ENCODE measurements at places on chromosomes 12 and 14.

- no peak for DNase-seq
These were observed 40.5 kb downstream of the ESR2 start for GRCh38 chr14:64253672-64254071.

- DNase-seq: no peak
These were observed 3.5 kb upstream of the PTPN6 start for GRCh38 chr12:6947615-6948014.

- DNase-seq: no peak
These were observed at the start of gene BEGAIN for GRCh38 chr14:100587086-100587762. Gene BEGAIN (minus strand): TSS chr14:100587417. CDS start chr14:100587290, 127 bp downstream.

DNA sequence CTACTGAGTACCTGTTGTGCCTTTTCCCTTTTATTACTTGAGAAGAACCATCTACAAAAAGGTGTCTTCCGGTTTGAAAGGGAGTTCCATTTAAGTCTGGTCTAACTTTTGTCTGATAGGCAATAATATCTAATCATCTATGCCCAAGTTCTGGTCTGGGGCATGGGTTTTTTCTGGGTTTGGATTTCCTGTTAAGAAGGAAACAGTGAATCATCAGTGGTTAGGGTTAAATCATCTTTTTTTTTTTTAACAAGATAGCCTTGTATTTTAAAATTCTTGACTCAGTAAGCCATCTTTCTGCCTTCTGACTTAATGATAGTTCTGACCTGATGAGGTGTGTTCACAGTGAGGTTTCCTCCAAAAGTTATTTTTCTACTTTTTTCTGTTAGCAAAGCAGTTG lies 29.3 kb upstream of the CPNE8 start:
- no peak for DNase-seq

DNA sequence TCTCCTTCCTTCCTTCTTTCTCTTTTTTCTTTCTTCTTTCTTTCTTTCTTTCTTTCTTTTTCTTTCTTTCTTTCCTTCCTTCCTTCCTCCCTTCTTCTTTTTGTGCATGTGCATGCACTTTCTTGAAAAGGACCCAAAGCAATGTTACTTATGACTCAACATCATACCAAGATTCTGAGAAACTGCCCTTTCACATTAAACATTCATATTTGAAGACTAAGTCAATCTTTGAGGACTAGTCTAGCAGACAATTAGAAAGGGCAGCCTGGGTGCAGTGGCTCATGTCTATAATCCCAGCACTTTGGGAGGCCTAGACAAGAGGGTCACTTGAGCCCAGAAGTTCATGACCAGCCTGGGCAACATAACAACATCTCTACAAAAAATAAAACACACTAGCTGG lies 212.8 kb upstream of the KITLG start:
- no peak for DNase-seq

- no peak for DNase-seq
These were observed 7.4 kb upstream of the CCDC88C start for GRCh38 chr14:91424813-91425530.

- peak; percentile 64 for DNase-seq
These were observed 741 bp upstream of the CRIP2 start for GRCh38 chr14:105473677-105474482.

GRCh38 chr14:22646570-22647254 lies 2.6 kb upstream of the OR6J1 start:
- DNase-seq: no peak

- no peak for DNase-seq
These were observed 13.4 kb upstream of the NT5DC3 start for GRCh38 chr12:103854372-103854973.

- peak; percentile 64 for DNase-seq
These were observed 1098.7 kb downstream of the BCL11B start for GRCh38 chr14:98173305-98173704.

- DNase-seq: no peak
These were observed 115.0 kb downstream of the BTG1 start for GRCh38 chr12:92030618-92031017.

- no peak for DNase-seq
These were observed 183.4 kb downstream of the ESR2 start for GRCh38 chr14:64110802-64111201.

DNA sequence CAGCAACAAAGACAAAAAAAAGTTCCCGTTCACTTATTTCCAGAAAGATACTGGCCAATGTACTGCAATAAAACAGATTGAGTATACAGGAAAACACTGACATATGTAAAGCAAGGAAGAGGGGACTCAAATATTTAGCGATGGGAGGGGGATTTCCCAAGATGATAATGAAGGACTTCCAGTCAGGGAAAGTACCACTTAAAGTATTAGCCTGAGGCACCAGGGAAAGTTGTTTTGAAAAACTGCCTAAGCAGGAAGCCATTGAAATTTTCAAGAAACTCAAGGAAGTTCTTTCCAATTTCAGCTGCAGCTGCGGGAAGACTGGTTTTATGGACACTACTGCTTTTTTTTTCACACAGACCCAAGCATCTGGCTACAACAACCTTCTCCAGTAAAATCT lies 1007.4 kb upstream of the NOVA1 start:
- DNase-seq: no peak

DNA sequence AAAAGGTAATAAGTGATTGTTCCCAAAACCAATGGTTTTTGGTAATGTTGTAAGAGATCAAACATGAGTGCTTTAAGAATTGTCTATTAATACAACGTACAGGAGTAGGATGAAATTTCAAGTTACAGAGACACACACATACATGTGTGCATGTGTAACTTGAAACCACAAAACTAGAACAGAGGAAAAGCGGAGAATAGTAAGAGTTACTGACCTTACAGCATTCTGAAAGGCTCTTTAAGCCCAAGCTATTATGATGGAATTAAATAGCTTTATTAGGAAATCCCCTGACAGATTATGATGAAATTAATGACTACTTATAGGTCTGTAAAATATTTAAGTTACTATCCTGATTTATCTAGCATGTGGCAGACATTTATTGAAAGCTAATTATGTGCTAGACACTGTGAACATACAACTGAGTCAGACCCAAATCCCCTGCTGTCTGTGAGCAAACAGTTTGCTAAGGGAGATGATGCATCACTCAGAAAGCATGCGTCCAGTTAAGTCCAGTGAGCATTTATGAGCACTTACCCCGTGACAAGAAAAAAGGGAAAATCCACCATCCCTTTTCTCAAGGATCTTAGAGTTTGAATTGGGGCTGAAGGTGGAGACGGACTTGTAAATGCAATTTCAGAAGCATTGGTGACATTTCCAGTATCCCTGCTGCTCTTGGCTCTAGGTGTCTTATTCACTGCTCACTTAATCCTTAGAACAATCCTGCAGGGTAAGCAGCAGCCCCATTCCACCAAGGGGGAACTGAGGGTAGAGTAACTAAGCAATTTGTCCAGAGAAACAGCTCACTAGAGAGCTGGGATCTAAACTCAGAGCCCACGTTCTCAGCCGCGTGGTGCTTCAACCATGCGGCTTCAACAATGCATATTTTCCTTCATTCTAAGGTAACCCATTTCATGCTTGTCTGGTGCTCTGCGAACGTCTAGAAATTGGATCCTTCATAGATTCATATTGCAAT lies 117.4 kb downstream of the EML1 start:
- no peak for DNase-seq

- DNase-seq: no peak
These were observed 60.4 kb upstream of the SGPP1 start for GRCh38 chr14:63788011-63788933.

DNA sequence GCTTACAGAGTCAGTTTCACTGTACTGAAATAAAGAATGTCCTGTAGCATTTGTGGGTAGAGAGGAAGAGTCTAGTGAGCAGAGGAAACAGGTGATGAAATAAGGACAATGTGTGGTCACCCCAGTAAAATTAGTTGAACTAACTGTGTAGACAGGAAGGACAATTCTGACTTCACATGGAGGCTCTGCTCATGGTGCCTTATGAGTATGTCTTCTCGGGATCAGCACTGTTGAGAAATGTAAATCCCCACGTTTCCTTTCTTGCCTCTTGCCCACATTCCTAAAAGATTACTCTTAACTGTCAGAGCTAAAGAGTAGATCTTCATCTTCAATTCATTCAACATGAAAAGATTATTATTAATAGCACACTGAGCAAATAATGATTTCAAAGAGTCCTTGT lies 113.2 kb upstream of the FLRT2 start:
- no peak for DNase-seq

DNA sequence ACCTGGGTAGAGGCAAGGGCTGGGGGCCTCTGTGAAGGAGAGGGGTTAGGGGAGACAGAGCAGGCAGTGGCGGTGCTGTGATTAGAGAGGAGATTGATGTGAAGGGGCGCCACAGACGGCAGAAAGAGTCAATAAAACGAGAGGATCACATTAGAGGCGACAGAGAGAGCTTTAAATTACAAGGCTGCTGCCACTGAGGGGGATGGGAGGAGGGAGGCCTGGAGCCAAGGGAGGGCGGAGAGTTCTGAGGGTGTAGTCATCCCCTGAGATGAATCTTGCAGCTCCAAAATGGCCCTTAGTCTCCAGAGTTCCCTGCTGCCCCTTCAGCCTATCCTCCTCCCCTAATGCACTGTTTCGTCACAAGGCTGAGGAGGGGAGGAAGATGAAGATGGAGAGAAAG lies 12.8 kb downstream of the ZFHX2 start:
- no peak for DNase-seq

DNA sequence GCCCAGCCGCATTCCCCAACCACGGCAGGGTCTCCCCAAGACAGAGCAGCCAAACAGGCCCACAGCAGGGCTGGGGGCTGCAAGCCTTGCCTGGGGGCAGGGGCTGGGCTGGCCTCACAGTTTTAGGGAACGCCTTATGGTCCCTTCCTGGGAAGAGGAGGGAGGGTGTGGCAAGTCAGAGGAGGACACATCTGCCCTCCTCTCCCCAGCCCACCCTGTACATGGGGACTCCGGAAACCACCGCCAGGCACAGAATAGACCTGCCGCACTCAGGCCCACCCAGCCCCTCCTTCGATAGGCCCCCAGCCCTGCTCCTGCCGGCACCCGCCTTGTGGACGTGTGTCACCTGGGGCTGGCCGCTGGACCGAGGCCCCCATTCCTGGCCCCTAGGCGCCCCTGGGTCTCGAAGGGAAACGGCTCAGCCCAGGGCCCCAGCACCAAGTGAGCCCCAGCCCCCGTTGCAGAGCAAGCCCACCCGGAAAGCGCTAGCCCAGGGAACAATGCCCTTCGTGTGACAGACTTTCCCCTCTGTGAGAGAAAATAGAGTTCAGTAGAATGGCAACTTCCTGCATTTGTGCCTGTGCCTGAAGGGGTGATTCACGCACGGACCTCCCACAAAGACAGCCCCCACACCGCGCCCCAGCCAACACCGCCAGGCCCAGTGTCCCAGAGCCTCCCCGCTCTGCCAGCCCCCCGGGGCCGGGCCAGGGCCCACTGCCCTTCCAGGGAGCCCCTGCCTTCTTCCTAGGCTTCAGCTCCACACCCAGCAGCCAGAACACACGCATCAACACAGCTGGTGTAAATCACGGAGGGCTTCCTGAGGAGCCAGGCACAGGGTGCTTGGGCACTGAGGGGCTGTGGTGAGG lies 12.0 kb upstream of the NUDT14 start:
- peak; percentile 57 for DNase-seq

DNA sequence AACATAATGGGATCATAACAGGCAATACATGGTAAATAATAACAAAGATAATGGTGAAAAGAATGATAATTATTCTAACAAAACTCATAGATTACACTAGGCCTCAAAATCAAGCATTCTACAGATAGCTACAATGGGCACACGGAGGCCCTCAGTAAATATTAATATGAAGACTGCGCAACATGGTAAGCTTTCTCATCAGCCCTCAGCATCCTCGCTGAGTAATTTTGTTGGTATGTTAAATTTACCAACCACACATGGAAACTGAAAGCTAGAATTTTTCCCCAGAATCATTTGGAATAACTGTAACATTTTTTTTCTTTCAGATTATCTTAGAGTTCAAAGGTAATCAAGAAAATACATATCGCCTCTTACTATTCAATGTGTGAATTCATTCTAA lies 74.2 kb upstream of the PYGL start:
- DNase-seq: no peak

- DNase-seq: no peak
These were observed 74.7 kb downstream of the GPR65 start for GRCh38 chr14:88079624-88080023.

DNA sequence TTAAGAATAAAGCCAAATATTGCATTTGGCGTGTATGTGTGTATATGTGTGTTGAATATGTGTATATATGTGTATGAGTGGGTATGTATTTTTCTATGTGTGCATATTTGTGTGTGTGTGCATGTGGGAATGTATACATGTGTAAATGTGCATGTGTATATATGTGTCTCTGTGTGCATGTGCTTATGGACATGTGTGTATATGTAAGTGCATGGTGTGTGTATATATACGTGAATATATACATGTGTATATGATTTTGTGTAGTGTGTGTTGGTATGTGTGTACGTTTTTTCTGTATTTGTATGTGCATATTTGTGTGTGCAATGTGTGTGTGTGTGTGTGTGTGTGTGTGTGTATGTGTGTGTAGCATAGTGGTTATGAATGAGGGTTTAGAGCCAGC lies 1021.0 kb downstream of the AACS start:
- DNase-seq: no peak

GRCh38 chr12:132323171-132324010 lies 6.0 kb downstream of the GALNT9 start:
- peak; percentile 43 for DNase-seq

DNA sequence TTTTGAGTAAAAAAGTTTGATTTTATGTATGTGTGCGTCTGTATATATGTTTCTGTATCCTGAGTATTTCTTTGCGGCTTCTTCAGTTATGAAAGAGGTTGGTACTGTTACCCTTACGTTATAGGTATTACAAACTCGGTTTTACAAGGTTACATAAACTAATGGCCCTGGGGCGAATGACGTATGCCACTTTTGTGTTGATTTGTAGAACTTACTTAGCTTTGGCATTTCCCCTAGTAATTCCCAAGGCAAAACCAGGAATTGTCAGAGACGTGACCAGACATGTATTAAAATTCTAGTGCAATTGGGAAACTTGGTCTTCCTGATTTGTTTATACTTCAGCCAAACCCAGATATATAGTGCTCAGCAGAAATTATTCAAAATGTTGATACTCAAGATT lies 93.3 kb downstream of the DUSP16 start:
- no peak for DNase-seq

DNA sequence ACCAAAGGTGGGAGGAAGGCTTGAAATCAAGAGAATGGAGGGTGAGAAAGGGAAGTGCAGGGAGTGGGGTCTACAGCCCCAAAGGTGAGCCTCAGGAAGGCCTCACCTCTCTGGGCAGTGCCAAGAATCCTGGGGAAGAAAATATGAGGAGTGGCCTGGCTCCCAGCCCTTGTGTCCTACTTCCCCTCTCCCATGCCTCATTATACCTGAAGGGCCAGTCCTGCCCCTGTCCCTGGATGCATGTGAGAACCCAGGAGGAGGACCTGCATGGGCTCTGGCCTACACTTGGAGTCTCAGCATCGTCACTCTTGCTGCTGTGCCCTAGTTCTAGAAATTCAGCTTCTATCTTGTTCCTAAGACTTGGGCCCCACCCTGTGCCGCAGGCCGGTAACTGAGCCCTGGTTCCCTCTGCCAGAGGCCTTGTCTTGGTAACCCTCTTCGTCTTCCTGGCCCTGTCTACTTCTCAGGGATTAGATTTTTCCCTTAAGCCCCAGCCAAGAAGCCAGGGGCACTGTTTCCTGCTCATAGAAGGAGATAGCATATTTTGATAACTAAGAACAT lies 10.9 kb upstream of the MYH7 start:
- DNase-seq: no peak

GRCh38 chr14:22887260-22887989 lies 4.4 kb downstream of the REM2 start:
- DNase-seq: no peak

Data from activated naive CD8-positive, alpha-beta T cell treated with anti-CD3 and anti-CD28 coated beads, Interleukin-2, amount 10 ng/mL, durations not matched to agents 7 days and 5 days (primary cell).